Prostate gland (tissue), 2 donors: ENCODE measurements at places on chromosomes 5 and 9. TPM values are rescaled to one million over a fixed set of nuclear protein-coding genes. Genes with fewer than 3 reads are reported as not detected.

PDLIM4 gene
- 50.2 TPM for total RNA-seq

GALNT12 gene
- total RNA-seq = 10.2 TPM

AK8 gene
- total RNA-seq = 3.3 TPM

SUSD1 gene
- 34.8 TPM for total RNA-seq

AUH gene
- 76.1 TPM for total RNA-seq

MYORG gene
- total RNA-seq = 9.0 TPM

CTXN3 gene
- not detected for total RNA-seq

NR4A3 gene
- 1.1 TPM for total RNA-seq

TLR4 gene
- 9.7 TPM for total RNA-seq

DNA sequence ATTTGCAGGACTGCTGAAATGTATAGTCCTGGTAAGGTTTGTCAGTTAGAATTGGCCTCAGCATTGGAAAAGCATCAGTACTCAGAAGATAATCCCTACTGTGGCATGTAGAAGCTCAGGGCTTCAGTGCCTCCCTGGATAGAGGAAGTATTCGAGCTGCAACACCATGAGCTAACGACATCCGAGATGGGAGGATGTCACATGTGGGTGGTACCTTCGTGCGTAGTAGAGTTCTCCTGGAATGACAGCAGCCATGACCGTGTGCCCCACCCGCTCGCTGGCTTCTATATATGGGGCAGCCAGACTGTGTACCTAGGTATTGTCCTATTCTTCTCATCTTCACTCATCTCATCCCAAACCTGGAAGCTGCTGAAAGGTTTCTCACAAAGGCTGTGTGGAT, 345.8 kb upstream of the KLF9 start:
- no peaks in the 10 kb centered on the region for H3K27me3 ChIP-seq
- no peak overlapping the region for H3K27ac ChIP-seq
- no peak for DNase-seq
- H3K4me3 ChIP-seq = no peak overlapping the region
- H3K36me3 ChIP-seq = no peaks in the 10 kb centered on the region

DNA sequence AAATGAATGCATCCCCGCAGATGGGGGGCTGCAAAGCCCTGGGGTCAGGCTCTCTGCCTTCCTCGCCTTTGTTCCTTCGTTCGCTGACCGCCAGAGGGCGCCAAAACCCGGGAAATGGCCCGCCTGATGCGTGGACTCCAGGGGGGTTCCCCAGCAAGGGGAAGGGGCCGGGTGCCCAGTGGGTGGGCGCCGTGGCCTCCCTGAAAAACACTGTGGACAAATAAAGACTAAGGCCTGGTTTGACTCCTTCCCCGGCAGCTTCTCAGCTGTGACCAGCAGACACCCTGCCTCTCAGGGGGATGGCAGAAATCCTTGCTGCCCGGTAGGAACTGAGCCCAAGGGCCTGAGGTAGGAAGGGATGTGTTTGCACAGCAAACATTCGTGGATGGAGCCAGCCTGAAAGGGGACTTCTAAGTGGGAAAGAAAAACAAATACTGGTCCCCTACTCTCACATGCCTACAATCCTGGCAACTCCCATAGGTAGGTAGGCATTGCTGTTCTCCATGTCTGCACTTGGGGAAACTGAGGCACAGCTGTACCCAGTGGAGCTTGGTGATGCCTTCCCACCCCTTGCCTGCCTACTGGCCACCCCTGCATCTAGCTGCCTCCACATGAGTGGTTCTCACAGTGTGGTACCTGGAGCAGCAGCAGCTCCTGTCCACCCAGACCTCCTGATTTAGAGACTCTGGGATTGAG, 57.7 kb downstream of the DUSP1 start:
- no peaks in the 10 kb centered on the region for H3K4me1 ChIP-seq
- no peaks in the 10 kb centered on the region for H3K27me3 ChIP-seq
- no peaks in the 10 kb centered on the region for H3K36me3 ChIP-seq
- H3K4me3 ChIP-seq = no peak overlapping the region

- no peak for DNase-seq
- no peak overlapping the region for H3K27ac ChIP-seq
- no peak overlapping the region for H3K4me3 ChIP-seq
- no peaks in the 10 kb centered on the region for H3K4me1 ChIP-seq
- H3K27me3 ChIP-seq = no peaks in the 10 kb centered on the region
- no peaks in the 10 kb centered on the region for H3K36me3 ChIP-seq
Observed at GRCh38 chr5:89097103-89097502, 214.1 kb upstream of the MEF2C start.

DNA sequence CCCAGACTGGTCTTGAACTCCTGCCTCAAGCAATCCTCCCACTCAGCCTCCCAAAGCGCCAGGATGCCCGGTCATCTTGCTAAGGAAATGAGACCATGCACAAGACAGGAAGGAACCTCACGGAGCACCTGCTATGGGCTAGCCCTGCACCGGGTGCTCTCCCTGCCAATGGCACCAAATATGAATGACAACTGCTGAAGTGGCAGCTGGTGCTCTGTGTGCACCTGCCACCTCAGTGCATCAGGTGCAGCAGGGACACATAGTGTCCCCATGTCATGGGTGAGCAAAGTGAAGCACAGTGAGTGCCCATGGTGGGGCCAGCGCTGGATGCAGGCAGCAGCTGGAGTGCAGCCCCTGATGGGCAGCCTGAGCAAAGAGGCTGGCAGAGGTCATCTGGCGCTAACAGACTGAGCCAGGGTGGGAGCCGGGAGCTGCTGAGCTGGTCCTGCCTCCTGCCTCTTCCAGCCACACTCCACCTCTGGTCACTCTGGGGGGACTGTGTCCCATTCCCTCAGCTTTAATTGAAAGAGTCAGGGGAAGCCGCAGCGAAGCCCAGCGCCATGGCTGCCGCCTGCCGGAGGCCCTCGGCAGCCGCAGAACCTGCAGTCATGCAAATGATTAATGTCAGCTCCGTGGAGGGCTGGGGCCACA, 46.4 kb downstream of the BARX1 start:
- H3K4me3 ChIP-seq = no peak overlapping the region
- DNase-seq = no peak
- H3K27ac ChIP-seq = no peak overlapping the region
- no peaks in the 10 kb centered on the region for H3K36me3 ChIP-seq
- peaks cover 6% of the 10 kb centered on the region for H3K4me1 ChIP-seq
- H3K27me3 ChIP-seq = no peaks in the 10 kb centered on the region

DNA sequence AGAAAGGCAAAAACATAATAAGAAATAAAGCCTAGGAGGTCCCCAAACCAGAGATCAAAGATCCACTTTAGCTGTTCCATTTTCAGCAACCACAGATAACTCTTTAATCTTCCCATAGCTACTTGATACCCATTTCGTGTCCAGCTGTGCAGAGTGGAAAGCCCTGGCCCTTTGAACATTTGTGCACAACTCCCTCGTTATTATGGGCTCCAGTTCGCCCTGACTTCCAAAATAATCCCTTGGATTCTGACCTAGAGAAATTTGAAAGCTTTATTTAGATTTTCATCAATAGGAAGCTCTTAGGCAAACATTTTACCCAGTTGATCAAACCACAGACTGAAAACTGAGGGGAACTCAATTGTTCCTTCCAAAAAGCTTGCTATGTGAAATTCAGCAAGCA, 4.8 kb downstream of the MYOT start:
- no peaks in the 10 kb centered on the region for H3K4me1 ChIP-seq
- no peaks in the 10 kb centered on the region for H3K27me3 ChIP-seq
- H3K27ac ChIP-seq = no peak overlapping the region
- DNase-seq = no peak
- H3K36me3 ChIP-seq = no peaks in the 10 kb centered on the region

DNA sequence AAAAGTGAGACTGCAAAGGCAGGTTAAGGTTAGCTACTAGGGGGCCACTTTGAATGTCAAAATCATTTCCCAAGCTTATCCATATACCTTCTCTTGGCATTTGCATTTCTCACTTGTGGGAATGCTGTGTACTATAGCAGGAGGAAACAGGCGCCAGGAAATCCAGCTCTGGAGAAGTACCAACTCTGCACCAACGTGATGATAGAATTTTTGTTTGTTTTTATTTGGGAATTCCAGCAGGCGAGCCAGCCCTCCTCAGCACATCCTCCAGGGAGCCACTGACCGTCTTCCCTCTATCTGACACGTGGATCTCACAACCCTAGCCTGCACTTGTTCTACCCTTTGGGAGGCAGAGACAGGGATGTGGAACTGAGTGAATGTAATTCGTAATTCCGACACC, 318.0 kb downstream of the ACTL7B start:
- no peak overlapping the region for H3K4me3 ChIP-seq
- H3K27me3 ChIP-seq = no peaks in the 10 kb centered on the region
- no peak overlapping the region for H3K27ac ChIP-seq
- H3K4me1 ChIP-seq = no peaks in the 10 kb centered on the region
- no peaks in the 10 kb centered on the region for H3K36me3 ChIP-seq

DNA sequence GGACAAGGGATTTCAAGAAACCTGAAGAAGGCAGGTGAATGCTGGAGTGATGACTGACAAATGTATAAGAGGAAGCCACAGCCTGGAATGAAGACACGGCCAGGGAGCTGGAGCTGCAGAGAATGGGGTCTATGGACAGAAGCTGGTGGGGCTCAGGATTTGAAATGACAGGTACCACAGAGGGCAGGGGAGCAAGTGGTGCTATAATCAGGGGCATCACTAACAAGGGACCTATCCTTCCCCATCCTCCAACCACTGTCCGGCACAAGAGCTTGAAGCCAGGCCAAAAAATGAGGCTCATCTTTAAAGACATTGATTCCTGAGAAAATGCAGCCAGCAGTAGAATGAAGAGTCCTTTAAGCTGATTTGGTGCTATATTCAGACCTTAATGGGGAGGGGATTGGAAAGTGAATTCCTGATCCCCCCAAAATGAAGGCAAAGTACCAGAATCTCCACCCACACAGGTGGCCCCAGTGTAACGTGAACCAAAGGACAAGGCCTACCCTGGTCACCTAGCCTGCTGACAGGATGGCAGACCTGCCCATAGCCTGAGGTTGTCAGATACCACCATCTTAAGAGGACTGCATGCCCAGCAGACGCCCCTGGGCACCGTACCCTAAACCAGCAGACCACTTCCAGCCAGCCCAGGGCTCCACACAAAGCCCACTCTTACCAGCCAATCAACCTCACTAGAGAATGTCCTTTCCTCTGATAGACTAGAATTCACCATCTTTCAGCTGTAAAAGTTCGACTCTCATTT, 109.2 kb downstream of the SAXO1 start:
- no peaks in the 10 kb centered on the region for H3K36me3 ChIP-seq
- peaks cover 5% of the 10 kb centered on the region for H3K4me1 ChIP-seq
- no peak overlapping the region for H3K4me3 ChIP-seq
- no peak overlapping the region for H3K27ac ChIP-seq
- no peaks in the 10 kb centered on the region for H3K27me3 ChIP-seq

GRCh38 chr9:6123416-6123815, 92.2 kb upstream of the IL33 start:
- no peak for DNase-seq
- no peak overlapping the region for H3K27ac ChIP-seq
- H3K36me3 ChIP-seq = no peaks in the 10 kb centered on the region
- no peak overlapping the region for H3K4me3 ChIP-seq

DNA sequence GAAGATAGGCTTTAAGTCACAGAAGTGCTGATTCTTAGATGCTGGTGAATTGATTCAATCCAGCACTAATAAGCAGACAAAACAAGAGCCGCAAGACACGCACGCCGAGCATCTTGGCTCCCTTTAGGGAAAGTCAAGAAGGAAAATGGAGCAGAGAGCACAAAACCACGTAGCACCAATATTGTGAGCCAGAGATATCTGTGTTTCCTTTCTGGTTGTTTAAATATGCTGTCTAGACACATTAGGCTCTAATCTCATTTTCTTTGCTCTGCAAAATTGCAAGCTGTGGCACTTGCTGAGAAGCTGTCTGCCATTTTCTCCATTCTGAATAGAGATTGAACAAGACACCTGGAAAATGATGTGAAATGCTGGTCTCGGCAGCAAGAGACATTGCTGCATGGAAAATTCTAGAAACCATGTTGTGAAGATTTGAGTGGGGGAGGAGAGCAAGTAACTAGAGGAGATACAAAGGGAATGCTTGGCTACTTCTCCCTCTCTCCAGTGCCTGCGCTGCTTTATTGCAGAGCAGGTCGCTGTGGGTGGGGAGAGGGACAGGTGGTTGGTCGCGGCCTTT, 336.3 kb downstream of the MED10 start:
- peaks cover 3% of the 10 kb centered on the region for H3K27me3 ChIP-seq
- no peaks in the 10 kb centered on the region for H3K4me1 ChIP-seq
- H3K4me3 ChIP-seq = no peak overlapping the region
- no peaks in the 10 kb centered on the region for H3K36me3 ChIP-seq

GRCh38 chr5:118466418-118466817, 521.9 kb downstream of the DTWD2 start:
- no peak for DNase-seq
- H3K27me3 ChIP-seq = no peaks in the 10 kb centered on the region
- no peak overlapping the region for H3K4me3 ChIP-seq

- no peaks in the 10 kb centered on the region for H3K36me3 ChIP-seq
- peaks cover 2% of the 10 kb centered on the region for H3K4me1 ChIP-seq
- peak; percentile 13 for DNase-seq
- H3K4me3 ChIP-seq = peak overlapping the region; percentile 99
Observed at GRCh38 chr9:100352201-100352726, 478 bp downstream of the TEX10 start.

DNA sequence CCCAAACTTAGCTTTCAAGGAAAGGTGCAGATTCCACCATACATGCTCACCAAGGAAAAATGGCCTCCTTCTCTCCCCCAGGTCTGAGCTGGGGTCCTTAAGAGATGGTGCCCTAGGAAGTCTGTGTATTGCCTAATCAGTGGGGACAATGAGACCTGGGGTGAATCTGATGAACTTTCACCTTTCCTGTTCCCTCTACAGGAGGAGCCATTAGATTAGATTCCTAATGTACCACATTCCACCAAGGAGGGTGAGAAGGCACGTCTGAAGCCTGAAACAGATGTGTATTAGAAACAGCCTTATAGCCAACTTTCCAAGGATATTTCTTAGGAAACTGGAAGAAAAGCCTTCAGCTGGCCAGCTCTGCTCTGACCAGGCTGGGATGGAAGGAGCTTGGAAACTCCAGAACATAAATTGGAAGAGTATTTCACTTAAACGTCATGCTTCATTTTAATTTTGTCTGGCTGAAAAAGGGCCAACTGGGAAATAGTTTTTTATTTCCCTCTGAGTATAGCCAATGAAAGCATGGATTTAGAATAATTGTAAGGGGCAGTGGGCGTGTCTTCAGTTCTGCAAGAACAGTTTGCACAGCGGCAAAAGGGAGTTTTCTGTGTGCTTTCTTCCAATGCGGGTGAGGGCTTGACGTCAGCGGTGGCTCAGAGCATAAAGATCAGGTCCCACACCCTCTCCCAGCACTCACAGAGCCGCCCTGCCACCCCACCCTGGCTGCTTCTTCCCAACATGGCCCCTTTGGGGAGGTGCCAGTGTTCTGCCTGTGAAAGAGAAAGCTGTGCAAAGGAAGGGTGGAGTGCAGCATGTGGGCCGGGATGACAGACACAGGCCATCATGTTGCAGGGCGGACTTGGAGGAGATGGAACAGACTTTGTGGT, 210.9 kb downstream of the ESM1 start:
- H3K27ac ChIP-seq = no peak overlapping the region
- no peak overlapping the region for H3K4me3 ChIP-seq
- no peaks in the 10 kb centered on the region for H3K4me1 ChIP-seq
- H3K27me3 ChIP-seq = no peaks in the 10 kb centered on the region

- H3K27me3 ChIP-seq = no peaks in the 10 kb centered on the region
- no peak overlapping the region for H3K4me3 ChIP-seq
- H3K36me3 ChIP-seq = no peaks in the 10 kb centered on the region
Observed at GRCh38 chr9:100730086-100730485, 152.2 kb downstream of the CAVIN4 start.
